ENCODE measurements at places on chromosomes 3 and 15.

DNA sequence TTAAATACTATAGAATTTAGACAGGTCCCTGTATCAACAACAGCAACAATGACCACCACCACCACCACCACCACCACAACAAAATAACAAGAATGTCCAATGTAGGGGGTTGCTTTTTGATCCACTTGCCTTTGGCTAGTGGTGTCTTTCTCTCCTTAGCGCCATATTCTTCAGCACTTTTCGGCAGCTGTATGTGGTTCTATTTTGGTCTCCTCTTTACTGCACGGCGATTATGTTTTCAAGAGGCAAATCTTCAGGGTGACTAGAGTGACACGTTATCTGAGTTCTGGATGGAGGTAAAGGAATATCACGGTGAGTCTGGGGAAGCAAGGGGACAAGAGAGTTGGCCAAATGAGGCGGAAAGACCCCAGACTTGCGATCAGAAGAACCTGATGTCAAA lies 56.1 kb downstream of the ST6GAL1 start:
- DNase-seq = no peak

- no peak for DNase-seq
Observed at GRCh38 chr15:68576235-68576892, 2.4 kb upstream of the CORO2B start.

- no peak for DNase-seq
Observed at GRCh38 chr3:155676252-155676981, 68.5 kb downstream of the PLCH1 start.

DNA sequence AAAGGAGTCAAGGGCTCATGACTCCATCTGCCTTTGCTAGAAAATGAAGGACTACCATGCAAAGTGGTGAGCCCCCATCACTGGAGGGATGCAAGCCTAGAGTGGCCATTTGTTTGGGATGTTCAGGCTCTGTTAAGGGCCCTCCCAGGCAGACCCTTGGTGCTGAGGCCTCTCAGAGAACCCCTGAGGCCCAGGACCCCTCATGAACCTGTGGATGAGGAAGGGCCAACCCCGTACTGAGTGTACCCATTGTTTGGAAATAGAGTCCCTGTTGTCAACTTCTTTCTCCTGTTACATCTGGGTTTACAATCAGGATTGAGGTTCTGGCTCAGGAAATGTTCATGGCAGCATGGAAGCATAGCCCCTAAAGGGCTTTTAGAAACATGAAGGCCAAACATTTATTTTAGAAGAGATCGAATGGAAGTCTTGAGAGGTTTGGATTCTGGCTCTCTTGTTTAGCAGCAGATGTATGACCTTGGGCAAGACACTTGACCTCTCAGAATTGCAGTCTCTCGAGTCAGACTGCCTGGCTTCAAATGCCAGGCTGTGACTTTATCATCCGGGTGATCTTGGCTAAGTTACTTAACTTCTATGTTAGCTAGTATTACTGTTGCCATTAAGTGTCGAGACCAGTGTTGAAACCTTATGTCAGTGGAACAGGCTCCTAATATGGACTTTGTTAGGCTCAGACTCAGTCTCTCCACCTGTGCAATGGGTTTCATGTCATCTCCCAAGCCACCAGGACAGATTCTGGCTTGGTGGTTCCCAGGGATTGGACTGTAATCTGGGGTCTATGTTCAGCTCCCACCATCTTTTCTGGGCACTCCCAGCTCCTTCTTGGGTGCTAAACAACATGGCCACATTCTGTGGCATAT lies 12.4 kb downstream of the ITGA11 start:
- no peak for DNase-seq

DNA sequence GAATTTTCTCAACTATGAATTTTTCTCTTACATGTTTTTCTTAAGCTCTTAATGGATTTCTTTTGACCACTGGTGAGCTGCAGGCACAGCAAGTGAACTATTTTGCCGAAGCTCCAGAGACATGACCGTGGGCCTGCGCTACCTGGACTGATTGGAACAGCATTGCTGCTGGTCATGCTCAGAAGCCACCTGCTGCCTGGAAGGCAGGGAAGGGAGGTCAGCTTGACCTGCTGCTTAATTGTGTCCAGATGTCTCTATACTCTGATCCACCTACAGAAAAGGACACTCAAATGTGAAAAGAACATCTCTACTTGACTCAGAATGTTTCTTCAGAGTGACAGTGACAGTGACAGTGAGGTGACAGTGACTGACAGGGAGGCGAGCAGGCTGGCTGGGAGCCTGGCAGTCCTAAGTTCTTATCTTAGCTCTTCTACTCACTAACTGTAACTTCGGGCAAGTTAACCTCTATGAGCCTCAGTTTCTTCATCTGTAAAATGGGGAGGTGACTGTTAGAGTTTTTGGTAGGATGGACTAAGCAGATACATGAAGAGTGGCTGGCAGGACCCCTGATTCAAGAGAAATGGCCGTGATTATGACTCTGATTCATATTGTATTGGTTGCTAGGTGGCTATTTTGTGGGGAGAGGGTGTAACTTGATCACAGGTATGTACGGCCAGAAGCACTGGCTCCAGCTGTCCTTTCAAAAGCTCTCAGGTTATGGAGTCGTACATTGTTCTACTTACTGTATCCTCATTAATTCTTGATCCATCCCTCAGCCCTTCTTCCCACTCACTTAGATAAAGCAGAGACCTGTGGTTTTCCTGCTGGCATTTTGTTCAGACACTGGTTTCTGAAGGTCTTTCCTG lies 54.8 kb upstream of the DLG1 start:
- no peak for DNase-seq
